Stimulated activated CD8-positive, alpha-beta memory T cell treated with anti-CD3 and anti-CD28 coated beads, Interleukin-15, amount 100 ng/mL, for 4 hours (primary cell): ENCODE measurements at places on chromosomes 4 and X.

GRCh38 chrX:153347530-153347929, 13.6 kb downstream of the ZNF275 start:
- DNase-seq: no peak

DNA sequence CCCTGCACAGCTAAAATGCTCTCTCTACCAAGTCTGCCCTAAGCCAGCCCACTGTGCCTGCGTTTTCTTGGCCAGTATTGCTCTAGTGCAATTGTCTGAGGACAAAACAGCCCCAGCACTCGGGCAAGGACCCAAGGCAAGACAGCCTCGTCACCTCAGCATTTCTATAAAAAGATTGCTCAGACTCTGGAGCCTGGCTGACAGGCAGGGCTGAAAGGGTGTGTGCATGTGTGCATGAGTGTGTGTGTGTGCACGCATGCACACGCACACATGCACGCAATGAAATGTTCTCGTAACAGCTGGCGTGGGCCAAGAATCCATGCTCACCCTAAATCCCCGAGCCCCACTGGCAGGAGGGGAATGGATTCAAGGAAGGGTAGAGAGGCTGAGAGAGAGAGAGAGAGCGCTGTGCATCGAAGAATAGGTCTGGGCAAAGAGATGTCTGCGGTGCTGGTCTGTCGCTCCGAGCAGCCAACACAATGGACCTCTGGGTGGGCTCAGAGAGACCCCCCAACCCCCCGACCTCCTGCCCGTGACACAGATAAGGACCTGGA, 579.2 kb downstream of the BCOR start:
- DNase-seq: no peak

DNA sequence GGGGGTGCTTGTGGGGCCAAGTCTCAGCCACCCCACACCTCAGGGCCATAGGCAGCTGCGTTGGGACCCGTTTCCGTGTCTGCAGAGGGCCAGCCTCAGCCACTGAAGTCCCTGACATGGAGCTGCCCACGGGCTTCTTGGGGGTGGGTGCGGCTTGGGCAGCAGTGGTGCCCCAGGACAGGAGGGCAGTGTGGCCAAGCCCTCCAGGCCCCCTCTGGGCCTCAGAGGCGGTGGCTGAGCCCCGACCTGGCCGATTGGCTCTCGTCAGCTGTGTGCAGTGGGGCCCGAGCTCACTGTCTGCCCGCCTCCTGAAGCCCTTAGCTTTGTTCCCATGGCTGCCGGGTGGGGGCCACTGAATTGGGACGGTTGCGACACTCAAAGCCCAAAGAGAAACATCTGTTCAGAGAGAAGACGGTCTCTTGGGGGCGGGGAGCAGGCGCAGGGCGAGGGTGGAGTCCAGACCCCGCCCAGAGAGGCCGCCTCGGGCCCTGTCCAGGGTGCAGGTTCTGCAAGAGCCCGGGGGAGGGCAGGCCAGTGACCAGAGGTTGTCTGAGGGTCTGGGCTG, 9.1 kb downstream of the FGFR3 start:
- no peak for DNase-seq

- no peak for DNase-seq
Observed at GRCh38 chrX:52349681-52350080, 19.1 kb upstream of the XAGE2 start.

DNA sequence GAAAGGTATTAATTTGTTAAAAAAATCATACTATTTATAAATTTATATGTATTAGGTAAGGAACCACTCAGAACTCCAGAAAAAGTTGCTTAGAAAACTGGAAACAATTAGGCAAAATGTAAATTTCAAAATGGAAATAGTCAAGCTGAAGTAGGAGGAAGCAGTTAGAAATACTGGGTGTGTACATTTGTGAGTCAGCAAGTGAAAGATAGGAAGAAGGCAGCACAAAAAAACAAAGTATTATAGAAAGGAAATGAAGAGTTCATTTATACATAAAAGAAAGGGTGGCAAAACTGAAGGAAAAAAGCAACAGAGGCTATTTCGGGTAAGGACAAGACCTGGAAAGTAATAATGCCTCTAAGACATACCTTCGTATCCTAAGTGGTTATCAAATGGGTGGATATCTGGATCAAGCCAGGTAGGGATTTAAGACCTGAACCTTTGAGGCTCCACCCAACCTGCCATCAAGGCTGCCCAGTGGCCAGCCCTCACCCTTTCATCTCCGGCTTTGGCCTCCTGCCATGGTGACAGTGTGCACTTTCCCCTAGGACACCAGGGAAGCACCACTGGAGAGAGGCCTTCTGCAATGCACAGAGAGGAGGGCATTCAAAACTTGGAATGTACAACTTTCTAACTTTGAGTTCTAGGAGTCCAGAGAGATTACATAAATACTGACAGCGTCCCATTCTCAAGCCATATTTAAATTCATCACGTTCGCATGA, at the start of gene LRRC66:
Gene LRRC66 (minus strand): TSS at position 428 of the 722 bp plus-strand sequence. CDS start 2,750 bp downstream, outside the sequence.
- no peak for DNase-seq

DNA sequence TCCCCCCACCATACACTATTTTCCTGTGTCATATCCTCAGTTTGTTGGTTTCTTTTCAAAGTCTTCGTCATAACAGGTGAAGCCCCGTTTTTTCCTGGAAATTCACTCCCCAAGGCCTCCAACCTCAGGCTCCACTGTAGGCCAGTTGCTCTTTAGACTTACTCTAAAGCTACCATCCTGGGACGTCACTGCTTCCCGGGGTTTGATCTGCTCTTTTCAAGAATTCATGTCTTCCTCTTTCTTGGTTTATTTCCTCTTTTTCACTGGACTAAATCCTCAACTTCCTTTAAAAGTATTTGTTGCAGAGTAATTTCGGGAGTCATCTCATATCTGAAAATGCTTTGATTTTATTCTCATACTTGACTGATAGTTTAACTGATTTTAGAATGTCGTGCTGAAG, 6.5 kb upstream of the SERTM2 start:
- DNase-seq: no peak

DNA sequence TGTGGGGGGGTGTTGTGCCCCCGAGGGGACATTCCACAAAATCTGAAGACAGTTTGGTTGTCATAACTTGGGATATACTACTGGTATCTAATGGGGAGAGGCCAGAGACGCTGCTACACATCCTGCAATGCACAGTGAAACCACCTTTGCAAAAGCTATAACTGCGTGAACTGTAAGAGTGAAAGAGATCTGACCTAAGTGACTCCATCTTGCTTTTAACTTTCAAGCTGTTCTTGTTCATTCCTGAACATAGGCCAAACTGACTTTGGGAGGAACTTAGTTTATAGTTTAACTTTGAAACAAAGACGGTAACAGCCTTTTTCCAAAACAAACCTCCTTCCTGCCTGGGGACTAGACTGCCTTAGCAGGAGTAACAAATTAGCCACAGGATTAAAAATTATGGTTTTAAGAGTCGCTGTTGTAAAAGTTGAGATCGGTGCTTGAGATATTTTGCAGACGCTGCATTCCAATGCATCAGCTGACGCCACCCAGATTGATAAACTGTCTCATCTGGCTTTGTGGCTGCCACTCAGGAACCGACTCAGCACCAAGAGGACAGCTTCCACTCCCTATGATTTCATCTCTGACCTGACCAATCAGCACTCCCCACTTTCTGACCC, 70.9 kb downstream of the ATXN3L start:
- no peak for DNase-seq

GRCh38 chr4:118950929-118951570, 62.4 kb downstream of the SYNPO2 start:
- no peak for DNase-seq

DNA sequence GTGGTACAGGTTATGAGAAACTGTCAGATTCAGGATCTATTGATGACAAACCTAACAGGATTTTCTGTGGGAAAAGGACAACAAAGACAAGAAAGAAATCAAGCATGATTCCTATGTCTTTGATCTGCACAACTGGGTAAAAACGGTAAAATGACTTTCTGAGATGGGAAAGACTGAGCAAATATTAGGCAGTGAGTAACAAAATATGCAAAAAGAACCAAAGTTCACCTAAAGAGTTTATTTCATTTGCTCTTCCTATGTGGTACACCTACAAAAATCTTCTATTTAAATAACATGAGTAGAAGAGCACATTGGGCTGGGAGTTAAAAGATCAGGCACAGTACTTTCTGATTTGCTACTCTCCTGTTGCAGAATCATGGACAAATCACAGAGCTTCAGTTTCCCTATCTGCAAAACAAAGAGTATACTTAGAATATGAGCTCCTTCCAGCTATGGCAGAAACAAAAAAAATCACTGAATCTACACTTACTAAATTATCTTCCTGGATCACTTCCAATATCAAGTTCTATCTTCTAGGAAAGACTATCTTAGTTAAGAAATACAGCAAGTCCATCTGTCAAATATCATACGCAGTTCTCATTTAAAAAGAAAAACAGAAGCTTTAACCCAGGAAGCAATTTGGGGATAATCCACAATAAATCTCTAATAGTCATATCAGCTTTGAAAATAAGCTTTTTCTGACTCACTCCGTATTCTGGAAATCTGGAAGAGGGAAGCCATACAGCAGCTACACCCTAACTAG, 37.4 kb downstream of the NFXL1 start:
- no peak for DNase-seq

- no peak for DNase-seq
Observed at GRCh38 chr4:154807042-154807630, 26.1 kb downstream of the RBM46 start.

DNA sequence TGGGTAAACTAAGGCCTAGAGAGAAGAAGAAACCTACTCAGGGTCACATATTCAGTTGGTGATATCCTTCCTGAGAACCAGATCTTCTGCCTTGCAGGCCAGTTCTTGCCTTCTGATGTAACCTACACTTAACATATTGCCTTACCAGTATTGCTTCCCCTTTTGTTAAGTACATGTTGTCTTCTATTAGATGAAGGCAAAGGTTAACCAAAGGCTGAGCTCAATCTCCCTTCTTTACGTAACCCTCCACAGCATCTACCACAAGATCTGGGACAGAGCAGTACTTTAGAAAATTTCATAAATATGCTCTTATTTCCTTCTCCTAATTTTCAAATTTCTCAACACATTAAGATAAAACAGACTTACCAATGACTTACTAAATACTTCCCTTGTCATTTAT, 474.4 kb downstream of the SH2D1A start:
- no peak for DNase-seq
